ENCODE measurements at places on chromosomes 11 and 22.

DNA sequence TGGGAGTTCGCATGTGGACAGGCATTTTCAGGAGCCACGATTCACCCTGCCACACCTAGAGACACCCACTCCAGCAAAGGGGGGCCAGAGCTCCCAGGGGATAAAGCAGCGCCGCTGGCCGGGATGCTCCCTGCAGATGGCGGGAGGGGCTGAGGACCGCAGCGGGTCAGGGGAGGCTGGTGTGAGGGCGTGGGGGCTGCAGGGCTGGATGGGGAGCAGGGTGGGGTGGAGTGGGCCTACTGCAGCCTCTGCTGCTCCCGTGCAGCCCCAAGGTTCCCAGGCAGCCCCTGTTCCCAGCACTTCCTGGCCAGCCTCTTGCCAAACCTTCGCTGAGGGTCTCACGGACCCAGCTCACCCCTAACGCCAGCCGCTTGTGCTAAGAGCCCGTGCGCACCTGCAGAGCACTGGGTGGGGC, 13.0 kb downstream of the MUC5B start:
- DNase-seq, result no peak

- no peak for DNase-seq
Measured at GRCh38 chr11:17333799-17334586, 17.6 kb upstream of the NCR3LG1 start.

- DNase-seq, result no peak
Measured at GRCh38 chr11:95515371-95515770, 274.2 kb downstream of the FAM76B start.

GRCh38 chr11:74822170-74822569, 73.5 kb downstream of the RNF169 start:
- DNase-seq, result no peak

DNA sequence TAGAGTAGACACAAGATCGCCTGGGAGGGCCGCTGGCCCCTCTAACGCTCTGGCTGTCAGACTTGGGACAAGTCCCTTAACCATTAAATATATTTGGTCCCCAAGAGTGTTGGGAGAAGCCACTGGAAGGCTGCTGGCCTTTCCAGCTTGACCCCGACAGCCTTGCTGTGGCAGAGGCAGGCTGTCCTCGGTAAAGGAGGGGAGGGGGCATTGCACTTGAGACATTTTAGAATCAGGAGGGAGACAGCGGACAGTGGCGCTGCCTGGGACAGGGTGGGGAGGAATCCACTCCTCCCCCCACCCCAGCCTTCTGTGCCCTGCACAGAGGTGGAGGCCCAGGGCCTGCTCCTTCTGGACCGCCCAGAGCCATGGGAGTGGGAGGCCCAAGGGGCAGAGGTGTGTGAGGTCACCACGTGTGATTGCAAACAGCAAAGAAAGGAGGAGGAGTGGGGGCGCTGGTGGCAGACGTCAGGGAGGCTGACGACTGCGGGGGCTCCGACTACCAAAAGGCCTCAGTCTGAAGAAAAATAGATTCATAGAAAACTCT, 28.9 kb downstream of the APOL1 start:
- DNase-seq, result no peak

DNA sequence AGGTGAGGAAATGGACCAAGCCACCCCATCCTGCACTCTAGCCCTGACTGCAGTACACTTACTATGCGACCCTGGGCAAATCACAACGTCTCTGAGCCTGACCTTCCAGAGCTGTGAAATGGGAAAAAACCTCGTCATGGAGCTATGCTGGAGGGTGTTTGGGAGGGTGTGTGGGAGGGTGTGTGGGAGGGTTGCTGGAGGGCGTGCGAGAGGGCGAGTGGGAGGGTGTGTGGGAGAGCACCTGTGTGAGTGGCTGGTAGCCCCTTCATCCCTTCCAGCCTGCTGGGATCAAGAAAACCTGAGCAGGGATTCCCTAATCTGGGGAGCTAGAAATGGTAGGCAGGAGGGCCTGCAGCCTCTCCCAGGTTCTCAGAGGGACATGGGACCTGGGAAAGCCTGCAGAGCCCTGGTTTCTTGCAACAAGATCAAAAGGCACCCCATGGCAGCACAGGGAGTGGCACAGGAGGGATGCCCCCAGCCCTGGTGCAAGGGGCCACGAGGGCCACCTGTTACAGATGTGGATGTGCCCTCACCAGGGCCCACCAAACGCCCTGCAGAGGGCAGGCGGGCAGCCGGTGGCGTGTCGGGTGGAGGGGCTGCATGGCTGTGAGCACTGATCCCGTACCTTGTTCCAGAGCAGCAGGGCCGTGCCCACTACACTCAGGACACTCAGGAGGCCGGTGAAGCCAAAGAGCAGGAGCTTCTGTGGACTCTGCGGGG, 23.2 kb downstream of the NFAM1 start:
- no peak for DNase-seq

- no peak for DNase-seq
Measured at GRCh38 chr11:73415854-73416615, 39.8 kb downstream of the RELT start.

DNA sequence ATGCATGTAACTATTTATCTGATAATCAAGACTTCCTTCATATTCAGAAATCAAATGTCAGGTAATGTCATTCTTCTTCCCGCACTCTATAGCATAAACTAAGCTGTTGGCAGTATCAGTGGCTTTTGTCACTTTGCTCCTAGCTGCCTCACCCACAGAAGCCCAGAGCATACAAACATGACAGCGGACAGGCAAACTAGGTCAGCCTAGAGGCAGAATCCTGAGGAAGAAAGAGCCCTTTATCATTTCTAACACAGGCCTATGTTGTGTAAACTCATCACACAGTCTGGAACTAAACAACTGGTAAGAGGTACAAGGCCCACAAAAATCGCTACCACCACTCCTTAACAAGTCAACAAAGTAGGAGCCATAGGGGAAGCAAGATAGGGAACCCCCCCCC, 21.0 kb downstream of the GUCY1A2 start:
- no peak for DNase-seq

DNA sequence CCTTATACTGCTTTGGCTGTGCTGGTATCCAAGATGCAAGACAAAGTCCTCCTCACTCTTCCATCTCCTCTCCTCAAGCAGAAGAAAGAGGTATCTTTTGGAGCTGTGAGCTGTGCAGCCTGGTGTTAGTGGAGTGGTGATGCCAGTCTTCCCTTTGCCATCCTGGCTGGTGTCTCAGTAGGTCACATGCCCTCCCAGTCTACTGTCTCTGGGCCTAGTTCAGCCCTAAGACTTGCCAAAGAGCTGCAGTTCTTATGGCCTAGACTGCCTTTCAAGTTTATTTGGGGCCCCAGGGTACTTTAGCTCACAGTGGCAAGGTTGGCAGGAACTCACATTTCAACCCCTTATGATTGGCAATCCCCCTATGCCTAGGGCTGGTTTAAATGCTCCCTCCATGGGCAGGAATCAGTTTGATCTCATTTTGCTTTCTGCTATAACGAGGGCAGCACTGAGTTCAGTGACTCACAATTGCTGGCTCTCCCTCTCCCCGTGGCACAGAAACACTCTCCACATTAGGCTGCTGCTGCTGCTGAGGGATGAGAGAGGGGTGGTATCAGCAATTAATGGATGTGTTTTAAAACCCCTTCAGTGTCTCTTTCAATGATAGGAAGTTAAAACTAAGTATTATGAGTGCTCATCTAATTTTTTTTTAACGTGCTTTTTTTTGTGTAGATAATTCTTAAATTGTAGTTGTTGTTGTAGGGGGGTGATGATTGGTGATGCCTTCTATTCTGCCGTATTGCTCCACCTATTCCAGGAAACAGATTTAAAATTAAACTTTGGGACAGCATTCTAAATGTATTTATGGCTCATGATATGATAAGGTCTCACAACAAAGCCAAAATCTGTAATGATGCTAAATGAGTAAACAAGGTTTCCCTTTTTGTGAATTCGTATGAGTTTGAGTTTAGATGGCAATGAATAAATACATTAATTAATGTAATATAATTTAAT, 1295.0 kb downstream of the JRKL start:
- DNase-seq, result no peak

GRCh38 chr22:27870234-27871191, 48.5 kb downstream of the PITPNB start:
- DNase-seq, result no peak

DNA sequence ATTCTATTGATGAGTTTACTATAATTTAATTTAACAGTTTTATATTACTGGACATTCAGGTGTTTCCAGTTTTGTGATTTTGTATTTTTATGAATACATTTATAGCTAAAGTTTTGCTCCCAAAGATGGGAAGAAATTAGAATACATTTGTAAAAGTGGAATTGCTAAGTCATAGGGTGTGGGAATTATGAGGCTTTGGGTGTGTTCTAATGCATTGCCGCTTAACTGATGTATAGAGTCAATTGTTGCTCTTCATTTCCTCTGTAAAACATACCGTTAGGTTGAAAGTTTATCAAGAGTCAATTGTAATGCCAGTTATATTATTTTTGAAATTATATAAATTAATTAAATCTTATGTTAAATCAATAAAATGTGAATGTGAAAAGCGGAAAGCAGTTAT, 16.2 kb downstream of the PAAF1 start:
- no peak for DNase-seq

DNA sequence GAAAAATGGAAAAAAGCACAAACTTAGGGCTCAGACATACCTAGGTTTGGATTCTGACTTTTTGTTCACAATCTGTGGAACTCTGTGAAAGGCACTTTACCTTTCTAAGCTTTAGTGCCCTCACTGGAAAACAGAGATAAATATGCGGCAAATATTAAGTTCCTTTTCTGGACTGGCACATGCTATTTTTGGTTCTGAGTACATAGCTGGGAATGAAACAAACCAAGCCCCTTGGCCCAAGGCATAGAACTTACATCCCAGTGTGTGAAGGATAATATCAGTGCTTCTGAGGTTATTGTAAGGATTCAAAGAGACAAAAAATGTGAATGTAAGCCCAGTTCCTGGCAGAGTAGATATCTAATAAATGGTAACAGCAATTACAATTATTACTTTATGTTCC, 227.5 kb downstream of the ADAMTS15 start:
- no peak for DNase-seq

DNA sequence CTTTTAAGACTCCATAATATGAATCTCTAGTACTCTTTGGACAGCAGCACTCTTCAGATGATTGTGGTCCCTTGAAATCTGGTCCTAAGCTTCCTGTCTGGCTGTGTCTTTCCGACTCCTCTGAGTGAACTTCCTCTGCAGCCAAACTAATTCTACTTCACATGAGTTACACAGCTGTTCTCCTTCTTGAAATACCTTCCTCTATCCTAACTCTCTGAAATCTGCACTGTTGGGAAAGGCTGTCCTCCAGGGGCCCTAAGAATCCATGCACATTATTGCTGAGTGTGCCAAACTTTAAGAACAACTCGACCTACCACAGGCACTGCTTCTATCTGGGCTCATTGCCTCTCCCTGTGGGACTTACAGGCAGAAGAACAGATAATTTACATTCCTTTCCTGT, 217.3 kb upstream of the ARHGAP42 start:
- DNase-seq, result no peak

- DNase-seq, result no peak
Measured at GRCh38 chr11:122337241-122337640, 221.2 kb upstream of the BLID start.

- DNase-seq, result no peak
Measured at GRCh38 chr11:119339589-119340334, 921 bp downstream of the C1QTNF5 start.

GRCh38 chr11:3962406-3962840, 107.0 kb downstream of the STIM1 start:
- DNase-seq, result no peak

- no peak for DNase-seq
Measured at GRCh38 chr11:130050257-130050656, 19.4 kb upstream of the APLP2 start.

GRCh38 chr11:20113149-20113438, 47.2 kb downstream of the DBX1 start:
- no peak for DNase-seq

- no peak for DNase-seq
Measured at GRCh38 chr11:95739108-95739938, 50.3 kb downstream of the FAM76B start.

DNA sequence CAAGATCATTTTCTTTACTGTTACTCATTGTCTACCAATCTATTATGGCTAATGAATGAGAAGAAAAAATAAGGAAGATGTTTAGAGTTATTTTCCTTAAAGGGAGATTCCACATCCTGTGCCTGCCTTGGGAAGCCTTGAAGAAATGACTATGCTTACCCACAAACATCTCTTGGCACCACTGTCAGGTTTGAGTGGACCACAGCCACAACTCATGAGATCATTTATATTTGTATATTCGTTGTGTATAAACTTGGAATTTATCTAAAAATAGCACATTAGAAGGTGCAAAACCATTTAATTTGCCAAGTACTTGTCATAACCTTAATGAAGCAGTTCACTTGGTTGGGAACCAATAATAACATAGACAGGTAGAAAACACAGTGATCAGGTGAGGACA, 740.8 kb downstream of the DLG2 start:
- no peak for DNase-seq

- DNase-seq, result no peak
Measured at GRCh38 chr22:40473703-40474102, 103.3 kb downstream of the SGSM3 start.

DNA sequence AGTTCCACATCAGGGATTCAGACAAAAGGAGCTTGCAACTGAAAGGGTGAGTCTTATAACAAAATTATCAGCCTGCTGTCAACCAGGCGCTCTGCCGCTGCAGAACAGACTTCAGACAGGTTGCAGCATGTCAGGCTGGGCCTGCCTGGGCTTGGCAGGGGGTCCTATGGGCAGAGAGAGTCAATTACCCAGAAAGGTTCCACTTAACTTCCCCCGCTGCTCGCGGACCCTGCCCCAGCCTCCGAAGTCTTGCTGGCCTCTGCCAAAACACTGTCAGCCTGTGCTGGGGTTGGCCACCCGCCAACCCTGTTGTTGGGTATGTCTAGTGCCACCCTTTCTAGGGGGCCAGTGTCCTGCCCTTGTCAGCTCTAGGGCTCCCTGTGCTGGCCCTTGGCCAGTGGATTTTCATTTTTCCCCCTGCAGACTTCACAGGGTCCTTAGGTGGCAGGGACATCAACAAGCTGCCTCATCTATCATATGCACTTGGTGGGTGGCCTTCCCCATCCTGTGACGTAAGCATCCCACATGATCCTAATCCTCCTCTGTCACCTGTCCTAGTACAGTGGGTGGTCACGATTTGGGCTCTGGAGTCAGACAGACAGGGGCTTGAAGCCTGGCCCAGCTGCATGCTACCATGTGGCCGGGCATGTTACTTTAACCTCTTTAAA, 166.5 kb upstream of the CADM1 start:
- peak; percentile 57 for DNase-seq
